ENCODE measurements at places on chromosomes 5 and 9.

- DNase-seq, result peak; percentile 70
Observed at GRCh38 chr5:178839319-178839704, 20.4 kb upstream of the ZNF354B start.

DNA sequence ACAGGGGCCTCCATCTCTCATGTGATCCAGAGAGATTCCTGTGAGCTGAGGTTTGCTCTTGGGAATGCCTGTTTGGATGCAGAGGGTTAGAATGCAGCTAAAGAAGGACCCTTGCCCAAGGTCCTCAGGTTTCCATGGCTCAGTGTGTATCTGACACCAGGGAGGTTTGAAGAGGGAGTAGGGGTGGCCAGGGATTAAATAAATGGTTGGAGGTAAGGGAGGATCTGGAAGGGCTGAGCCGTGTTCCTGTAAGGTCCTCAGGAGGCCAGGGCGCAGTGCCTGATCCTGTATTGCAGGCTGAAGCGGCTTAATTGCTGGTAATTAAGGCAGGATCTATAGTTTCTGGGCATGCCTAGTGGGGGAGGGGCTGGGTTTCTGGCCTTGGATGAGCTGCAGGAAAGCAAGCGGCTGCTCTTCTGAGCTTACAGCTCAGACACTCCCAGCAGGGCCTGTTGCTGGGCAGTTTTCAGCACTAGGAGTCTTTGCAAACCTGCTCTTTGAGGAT, 41.5 kb upstream of the MAP1B start:
- DNase-seq, result peak; percentile 67

- no peak for DNase-seq
Observed at GRCh38 chr5:1524799-1525623, 1.3 kb upstream of the LPCAT1 start.

- no peak for DNase-seq
Observed at GRCh38 chr5:9851458-9851857, 221.3 kb upstream of the TAS2R1 start.

DNA sequence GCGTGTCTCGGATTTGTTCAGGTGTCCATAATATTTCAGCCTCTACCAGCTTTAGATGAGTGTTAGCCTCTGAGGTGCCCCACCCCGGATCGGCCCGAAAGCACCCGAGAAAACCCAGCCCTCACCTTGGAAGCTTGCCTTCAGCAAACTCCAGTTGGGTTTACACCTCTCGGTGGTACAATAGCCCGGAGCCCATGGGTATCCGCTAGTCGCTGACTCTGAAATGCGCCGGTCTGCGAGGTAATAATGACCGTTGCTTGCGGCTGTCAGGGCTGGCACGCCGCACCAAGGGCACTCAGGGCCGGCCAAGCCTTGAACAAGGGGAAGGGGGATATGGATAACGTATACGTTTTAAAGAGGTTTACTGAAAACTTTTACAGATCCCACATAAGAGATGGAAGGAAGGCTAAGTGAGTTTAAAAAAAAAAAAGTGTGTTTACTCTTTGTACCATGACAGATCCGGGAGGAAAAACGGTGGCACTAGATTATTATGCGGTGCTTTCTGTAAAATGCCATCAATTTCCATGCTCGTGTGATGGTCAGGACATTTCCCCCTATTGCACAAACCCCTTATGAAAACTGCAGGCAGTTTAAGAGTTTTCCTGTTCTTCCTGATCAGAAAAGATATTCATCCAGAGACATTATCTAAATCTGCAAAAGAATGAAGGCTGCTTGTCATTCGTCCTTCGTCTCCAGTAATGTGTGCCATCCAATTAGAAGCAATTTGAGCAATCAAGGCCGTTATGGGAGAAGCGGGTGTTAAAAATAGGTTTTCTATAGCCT, 124.2 kb downstream of the TMEM161B start:
- peak; percentile 18 for DNase-seq

- DNase-seq, result no peak
Observed at GRCh38 chr5:131709043-131709442, 74.0 kb upstream of the RAPGEF6 start.

- peak; percentile 63 for DNase-seq
Observed at GRCh38 chr5:5572010-5572865, 149.8 kb downstream of the ICE1 start.

GRCh38 chr5:131217791-131218190, 46.1 kb upstream of the CDC42SE2 start:
- DNase-seq, result no peak

GRCh38 chr9:36486329-36486932, 86.3 kb upstream of the MELK start:
- peak; percentile 30 for DNase-seq

- no peak for DNase-seq
Observed at GRCh38 chr5:95631991-95632675, 12.2 kb downstream of the GPR150 start.

- no peak for DNase-seq
Observed at GRCh38 chr9:36138496-36138895, 2.0 kb downstream of the GLIPR2 start.

DNA sequence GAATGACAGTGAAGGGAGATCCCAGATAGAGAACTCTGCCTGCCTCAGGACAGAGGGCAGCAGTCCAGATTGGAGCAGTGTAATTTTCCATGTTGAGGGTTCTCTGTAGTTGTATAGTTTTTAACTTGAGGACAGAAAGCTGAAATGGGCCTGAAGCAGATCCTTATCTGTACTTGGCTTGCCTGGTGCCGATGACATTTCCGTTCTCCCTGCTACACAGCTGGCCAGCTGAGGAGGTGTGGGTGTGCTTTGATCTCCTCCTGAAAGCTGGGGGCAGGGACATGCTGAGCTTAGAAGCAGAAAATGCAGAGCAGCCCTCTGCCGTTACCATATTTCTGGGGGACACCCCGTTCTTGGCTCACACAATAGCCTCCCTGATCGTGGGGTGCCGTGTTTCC, 10.5 kb downstream of the GLRX start:
- no peak for DNase-seq

- no peak for DNase-seq
Observed at GRCh38 chr9:79184831-79185230, 386.9 kb upstream of the TLE4 start.

- DNase-seq, result no peak
Observed at GRCh38 chr5:149959406-149960236, 937 bp upstream of the SLC26A2 start.

GRCh38 chr5:159415301-159415937, 85.1 kb upstream of the IL12B start:
- DNase-seq, result no peak

GRCh38 chr5:68770551-68770950, 323.3 kb upstream of the SLC30A5 start:
- DNase-seq, result no peak

GRCh38 chr5:33827885-33828284, 63.9 kb downstream of the ADAMTS12 start:
- no peak for DNase-seq

- no peak for DNase-seq
Observed at GRCh38 chr5:148393390-148393741, 9.6 kb downstream of the FBXO38 start.

DNA sequence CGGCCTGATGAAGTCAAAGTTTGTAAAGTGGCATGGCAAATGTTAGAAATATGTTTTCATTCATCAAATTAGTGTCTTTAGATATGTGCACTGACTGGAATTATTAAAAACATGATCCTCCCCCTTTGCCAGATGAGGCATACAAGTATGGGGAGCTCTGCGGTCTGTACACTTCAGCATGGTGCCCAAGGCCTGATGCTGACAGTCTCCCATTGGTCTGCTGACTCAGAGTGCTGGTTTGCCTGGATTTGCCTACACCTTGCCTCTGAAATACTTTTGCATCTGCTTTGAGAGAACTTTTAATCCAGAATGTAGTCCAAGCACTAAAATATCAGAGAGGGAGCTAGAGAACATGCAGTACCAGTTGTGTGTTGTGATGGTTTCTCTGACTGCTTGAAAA, 354.3 kb upstream of the ACTBL2 start:
- DNase-seq, result no peak

DNA sequence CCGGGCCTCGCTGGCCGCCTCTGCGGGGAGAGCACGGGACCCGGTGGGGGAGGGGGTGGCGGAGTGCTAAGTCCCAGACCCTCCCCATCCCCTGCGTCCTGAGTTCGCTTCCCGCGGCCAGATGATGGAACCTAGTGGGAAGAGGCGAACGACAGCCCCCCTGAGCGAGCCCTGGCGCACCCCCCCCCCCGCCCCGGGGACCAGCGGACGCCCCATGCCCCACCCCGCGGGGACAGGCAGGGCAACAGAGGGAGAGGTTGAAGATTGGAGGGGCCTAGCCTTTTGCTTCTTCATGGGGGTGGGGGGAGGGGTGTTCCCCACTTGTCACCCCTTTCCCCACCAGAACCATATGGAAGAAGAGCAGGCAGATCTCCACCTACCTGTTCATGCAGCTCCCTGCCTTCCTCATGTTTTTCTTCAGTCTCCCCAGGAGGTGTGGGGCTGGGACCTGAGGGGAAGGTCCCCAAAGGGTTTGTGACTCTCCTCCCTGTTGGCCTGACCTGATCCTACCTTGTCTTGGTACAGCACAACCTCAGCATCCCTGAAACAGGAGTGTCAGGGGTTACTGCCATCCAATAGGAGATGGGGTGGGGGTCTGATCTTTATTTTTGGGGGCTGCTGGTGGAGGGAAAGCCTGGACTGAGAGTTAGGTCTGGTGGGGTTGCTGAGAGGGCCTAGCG, 485 bp downstream of the FAM53C start:
- DNase-seq, result peak; percentile 15

- no peak for DNase-seq
Observed at GRCh38 chr9:120757026-120757913, 35.9 kb downstream of the FBXW2 start.

DNA sequence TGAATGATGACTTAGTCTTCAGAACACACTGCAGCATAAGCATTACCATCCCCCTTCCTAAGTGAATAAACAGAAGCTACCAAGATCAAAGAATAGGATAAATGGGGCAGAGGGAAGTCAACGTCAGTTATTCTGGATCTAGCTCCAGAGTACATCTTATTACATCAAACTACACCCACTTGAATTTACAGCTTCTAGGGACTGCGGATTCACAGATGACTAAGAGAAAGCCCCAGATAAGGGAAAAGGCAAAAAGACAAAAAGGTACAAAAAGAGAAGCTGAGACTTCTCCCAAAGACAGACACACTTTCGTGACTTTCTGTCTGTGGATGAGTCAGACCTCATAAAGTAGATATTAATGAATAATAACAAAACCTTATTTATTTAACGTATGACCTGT, 457.9 kb upstream of the BRINP1 start:
- no peak for DNase-seq

- DNase-seq, result no peak
Observed at GRCh38 chr5:124059200-124059599, 547.2 kb downstream of the CSNK1G3 start.

DNA sequence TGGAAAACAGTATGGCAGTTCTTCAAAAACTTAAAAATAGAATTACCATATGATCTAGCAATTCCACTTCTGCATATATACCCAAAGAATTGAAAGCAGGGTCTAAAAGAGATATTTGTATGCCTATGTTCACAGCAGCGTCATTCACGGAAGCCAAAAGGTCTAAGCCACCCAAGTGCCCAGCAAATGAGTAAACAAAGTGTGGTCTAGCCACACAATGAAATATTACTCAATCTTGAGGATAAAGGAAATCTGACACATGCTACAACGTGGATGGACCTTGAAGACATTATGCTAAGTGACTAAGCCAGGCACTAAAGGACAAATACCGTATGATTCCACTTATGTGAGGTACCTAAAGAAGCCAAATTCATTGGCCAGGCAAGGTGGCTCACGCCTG, 11.1 kb upstream of the MED27 start:
- DNase-seq, result no peak

DNA sequence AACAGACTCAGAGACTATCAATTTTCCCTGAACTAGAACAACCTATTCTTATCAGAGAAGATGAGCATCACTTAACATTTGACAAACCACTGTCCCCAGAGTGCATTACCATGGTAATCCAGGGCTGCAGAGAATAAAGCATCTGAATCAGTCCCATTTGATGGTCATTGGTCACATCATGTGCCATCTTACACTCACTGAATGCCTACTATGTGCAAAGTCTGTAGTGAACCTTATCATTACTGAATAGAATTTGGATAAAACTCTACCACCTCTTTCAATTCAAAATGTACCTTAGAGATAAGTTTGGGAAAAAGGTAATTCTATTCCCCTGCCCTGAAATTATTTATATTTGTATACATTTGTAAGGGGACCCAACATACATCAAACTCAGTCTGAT, 156.4 kb upstream of the TRPC7 start:
- DNase-seq, result no peak

DNA sequence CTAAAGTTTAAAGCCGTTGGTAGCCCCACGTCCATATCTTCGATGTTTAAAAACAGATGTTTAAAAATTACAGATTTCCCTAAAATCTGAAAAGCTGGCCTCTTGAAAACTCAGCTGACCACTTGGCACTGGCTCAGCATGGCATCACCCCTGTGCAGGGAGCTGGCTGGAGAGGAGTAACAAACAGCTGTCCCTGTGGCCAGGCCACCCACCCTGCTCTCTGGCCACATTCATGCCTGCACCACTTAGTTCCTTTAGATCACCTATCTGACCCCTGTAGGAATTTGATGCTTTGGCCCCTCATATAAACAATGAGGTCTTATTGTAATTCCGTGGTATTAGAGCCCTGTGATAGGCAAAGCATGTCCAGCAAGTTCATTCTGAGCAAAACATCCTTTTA, 107.5 kb downstream of the FRMD3 start:
- no peak for DNase-seq

DNA sequence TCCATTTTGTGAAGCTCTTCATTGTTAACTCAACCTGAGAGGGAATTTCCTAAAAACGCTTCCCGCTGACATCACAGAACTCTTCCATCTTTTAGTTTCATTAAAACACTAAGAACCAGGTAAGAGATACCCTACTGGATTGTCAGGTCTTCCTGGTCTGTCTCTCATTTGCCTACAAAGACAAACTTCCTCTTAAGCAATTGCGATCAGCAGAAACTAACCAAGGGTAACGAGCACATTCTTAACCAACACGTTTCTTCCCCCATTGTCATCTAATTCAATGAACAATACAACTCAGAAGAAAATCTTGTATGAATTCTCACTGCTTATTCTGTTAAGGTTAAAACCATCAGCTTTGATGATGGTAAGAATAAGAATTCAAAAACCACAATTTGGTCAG, 6.6 kb downstream of the FBXW11 start:
- DNase-seq, result no peak

DNA sequence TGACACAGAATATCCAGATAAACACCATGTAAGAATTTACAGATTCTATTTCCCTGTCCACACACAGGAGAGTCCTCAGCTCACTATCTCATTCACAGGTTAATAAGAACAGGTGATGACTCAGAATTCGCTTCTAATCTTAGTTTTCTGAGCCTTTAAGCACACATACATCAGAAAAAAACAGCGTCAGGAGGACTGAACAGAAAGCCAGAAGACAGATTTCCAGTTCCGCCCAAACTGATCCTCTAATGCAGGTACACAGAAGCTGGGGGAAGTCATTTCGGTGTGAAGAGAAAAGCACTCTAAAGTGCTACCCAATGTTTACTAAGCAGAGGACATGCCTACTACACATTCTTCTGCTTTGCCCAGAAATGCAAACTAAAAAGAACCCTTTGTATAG, 1.6 kb downstream of the CEMIP2 start:
- no peak for DNase-seq

DNA sequence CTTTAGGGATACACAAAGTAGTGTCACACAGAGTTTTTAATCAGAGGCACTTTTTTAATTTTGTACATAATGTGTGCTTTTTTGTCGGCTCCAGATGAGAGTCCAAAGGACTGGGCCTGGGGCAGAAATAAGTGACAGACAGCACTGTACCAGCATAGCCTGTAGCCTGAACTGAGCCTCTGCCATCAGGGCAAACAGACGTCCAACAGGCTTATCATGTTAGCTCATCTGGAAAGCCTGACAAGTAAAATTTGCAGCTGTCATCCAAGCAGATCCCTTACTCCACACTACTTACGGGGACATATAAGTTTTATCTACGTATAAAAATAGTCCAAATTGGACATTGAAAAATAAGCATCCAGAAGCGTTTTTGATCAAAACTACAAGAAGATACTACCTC, 233.1 kb upstream of the GAS1 start:
- DNase-seq, result no peak

Data from nephron progenitor cell (in vitro differentiated cells).